Gastrocnemius medialis (tissue), 4 donors: ENCODE measurements at places on chromosomes 5 and 9. TPM values are rescaled to one million over a fixed set of nuclear protein-coding genes. Genes with fewer than 3 reads are reported as not detected.

Gene OBP2B
- total RNA-seq, result not detected

Gene PCDHA9
- total RNA-seq, result not detected

Gene KIF12
- not detected for total RNA-seq

Gene BTNL3
- 0.17 TPM for total RNA-seq

Gene FOXD4L3
- total RNA-seq, result not detected

Gene CCNJL
- total RNA-seq, result 0.15 TPM

Gene KCTD16
- not detected for total RNA-seq

DNA sequence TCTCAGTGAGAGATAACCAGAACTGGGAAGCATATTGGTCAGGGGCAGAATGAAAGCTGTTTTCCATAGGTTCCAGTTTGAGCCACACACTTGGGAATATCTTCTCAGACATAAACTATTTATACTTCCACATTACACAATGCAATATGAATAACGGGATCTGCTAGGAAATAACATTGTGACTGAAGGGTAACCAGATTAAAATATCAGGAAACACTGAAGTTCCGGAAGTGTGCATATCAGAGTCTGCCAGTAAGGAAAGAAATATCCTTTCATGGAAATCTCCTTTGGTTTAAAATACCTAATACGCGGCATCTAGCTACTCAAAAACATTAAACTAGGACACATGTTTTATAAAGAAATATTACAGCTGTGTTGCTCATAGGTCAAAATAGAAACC lies 56.3 kb downstream of the ST8SIA4 start:
- DNase-seq, result no peak

- no peak for DNase-seq
Measured at GRCh38 chr9:35960039-35960655, 2.2 kb upstream of the OR2S2 start.

- DNase-seq, result no peak
Measured at GRCh38 chr9:91084896-91085516, 276.7 kb downstream of the AUH start.

DNA sequence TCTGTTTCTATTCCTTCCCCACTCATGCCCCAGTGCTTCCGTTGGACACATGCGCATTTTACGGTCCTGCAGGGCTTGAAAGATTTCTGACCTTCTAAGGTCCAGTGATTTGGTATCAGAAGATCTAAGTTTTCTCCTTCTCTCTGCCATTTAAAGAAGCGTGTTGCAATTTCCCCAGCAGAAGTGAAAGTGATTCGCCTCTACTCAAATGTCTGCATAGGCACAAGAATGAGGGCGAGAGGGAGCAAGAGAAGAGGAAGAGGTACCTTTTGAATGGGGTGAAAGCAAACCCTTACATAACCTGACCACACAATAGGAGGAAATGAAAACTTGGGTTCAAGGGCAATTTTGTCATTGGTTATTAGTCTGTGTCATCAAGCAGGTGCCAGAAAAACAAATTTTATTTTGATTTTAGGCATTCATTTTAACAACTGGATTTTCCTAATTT lies 31.7 kb upstream of the NR3C1 start:
- peak; percentile 25 for DNase-seq

DNA sequence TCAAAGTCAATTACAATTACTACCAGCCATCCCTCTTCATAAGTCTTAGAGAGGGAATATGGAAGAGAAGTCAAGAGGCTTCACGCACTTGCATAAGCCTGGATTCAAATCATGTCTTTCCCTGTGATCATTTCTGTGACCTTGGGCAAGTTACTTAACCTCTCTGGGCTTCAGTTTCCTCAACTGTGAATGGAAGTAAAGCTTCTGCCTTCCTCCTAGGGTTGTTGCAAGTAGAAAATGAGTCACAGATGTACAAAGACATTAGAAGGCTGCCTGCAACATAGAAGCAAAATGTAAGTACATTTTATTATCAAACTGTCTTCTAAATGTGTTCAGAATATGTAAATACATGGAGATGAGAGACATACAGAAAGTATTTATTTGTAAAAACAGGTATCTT lies 42.3 kb upstream of the SEMA6A start:
- DNase-seq, result no peak

GRCh38 chr9:138098908-138099791 lies 221.6 kb downstream of the CACNA1B start:
- no peak for DNase-seq
